ENCODE measurements at places on chromosomes 6 and 20.

- DNase-seq: no peak
Observed at GRCh38 chr6:125511809-125512396, 210.1 kb upstream of the HDDC2 start.

GRCh38 chr20:325889-326644, 715 bp downstream of the SOX12 start:
- DNase-seq: no peak

GRCh38 chr20:58162986-58163385, 65.5 kb downstream of the ANKRD60 start:
- DNase-seq: no peak

- DNase-seq: no peak
Observed at GRCh38 chr20:4120921-4121321, 105.6 kb upstream of the RNF24 start.

DNA sequence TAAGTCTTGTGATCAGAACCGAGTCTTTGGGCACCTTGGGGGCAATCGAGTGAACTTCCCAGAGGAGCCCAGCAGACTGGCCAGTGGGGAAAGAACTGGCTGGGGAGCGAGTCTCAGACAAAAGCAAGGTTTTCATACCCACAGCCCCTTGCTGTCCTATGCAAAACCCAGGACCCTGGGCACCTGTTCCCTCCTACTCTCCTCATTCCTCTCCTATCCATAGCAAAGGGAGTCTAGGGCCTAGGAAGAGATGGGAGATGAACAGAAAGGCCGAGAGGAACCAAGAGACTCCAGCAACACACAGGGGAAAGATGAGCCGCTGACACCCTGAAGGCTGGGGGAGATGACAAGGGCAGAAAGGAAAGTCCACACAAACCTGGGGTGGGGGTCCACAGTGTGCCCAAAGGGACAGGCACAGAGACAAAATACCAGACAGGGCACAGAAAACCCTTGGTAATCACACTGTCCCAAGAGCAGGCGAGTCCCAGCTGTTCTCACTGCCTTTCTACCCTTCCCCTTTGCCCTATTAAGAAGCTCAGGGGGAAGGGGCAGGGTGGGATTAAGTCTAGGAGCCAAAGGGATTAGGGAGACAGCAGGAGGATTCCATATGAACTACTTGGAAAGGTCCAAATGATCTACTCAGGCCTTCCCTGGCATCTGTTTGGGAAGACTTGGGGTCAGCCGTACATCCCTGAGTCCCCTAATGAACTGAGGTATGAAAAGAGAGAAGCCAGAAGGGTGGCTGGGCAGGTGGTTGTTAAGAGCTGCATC, 6.5 kb downstream of the PPP1R18 start:
- no peak for DNase-seq

- no peak for DNase-seq
Observed at GRCh38 chr20:52789716-52790115, 182.4 kb upstream of the TSHZ2 start.

GRCh38 chr20:6802227-6802626, 34.7 kb downstream of the BMP2 start:
- no peak for DNase-seq

DNA sequence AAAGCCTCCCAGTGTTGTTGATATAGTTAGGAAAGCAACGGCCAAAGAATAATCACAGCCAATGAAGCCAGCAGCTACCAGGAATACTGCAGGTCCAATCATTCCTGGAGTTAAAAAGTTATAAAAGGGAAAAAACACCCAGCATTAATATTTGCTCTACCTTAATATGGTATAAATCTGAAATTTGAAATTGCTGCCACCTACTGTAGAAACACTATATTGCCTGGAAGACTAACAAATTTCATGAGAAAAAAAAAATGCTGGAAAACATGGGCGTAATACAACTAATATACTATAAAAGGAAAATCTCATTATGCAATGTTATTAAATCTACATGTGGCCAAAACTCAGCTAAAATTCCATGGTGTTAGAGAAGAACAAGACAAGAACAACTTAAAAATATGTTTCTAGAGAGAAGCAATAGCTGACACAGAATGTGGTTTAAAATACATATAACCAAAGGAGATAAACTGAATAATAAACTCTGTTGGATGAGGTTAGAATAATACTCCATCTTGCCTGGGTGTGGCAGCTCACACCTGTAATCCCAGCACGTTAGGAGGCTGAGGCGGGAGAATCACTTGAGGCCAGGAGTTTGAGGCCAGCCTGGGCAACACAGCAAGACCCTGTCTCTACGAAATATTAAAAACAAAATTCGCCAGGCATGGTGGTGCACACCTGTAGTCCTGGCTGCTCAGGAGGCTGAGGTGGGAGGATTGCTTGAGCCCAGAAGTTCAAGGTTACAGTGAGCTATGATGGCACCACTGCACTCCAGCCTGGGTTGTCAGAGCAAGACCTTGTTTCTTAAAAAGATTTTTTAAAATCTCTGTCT, 43.1 kb downstream of the SLC17A5 start:
- DNase-seq: no peak

- DNase-seq: no peak
Observed at GRCh38 chr20:7094438-7094997, 327.0 kb downstream of the BMP2 start.

- no peak for DNase-seq
Observed at GRCh38 chr6:71349395-71349794, 60.8 kb downstream of the OGFRL1 start.

GRCh38 chr6:34990971-34991560, 102.0 kb downstream of the ANKS1A start:
- no peak for DNase-seq

DNA sequence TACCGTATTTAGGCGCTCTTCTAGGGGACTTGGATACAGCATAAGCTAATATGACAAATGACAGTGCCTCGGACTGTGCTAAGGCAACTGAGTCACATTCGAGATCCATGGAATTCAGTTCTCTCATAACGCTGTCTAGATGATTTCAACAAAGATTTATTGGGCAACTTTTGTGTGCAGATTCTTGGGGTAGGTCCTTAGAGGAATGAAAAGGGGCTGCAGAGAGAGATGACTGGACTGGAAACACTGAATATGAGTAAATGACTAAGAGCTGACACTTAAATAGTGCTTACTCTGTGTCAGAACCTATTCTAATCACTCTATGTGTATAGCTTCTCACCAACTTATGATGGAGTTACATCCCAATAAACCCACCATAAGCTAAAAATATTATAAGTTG, 36.4 kb upstream of the MARCKS start:
- no peak for DNase-seq
